ENCODE measurements at places on chromosomes 5 and 9.
A peak's percentile ranks its signal among the peaks of the same experiment; 100 is the strongest.

- no peak for DNase-seq
These were observed 34.2 kb downstream of the LYRM7 start for GRCh38 chr5:131204964-131205363.

GRCh38 chr5:17184588-17184987, 32.8 kb upstream of the BASP1 start:
- DNase-seq: no peak

GRCh38 chr9:132061526-132061925, 18.1 kb downstream of the MED27 start:
- DNase-seq: no peak

GRCh38 chr5:34584165-34584564, 72.0 kb upstream of the RAI14 start:
- DNase-seq: no peak

DNA sequence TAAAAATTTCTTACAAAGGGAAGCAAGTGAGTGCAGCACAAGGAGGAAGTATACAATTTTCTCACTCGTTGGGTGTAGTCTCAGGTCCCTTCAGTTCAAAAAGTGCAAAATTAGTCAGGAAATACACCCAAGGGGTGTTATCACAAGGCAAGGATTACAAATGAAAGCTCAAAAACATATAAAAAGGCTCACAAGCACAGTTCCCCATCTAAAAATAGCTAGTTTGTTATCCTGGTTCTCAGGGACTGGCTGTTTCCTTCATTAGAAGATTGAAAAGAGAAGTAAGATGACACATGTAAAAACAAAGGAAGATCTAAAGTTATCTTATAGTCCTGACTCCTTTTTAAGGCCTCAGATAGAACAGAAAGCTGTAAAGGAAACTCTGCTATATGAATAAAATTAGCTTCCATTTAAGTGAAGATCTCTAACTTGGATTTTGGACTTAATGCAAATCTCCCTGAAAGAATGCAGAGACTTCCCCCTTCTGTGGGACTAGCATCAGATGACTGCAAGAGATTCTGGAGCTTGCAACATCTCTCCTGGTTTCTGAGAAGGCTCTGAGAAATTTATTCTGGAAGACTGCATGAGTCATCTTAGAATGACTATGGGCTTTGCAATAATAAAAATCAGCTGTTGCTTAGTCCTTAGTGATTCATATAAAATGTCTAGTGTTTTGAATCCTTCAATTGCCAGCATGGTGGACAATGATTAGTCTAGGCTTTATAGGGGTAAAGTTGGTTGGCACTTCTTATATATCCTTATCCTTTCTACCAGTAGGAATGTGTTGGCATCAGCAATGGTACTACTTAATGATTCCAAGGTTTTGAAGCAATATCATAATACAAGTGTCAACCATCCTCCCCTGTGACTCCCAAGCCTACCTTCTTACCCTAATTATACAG, 25.4 kb downstream of the DAB2 start:
- DNase-seq: peak; percentile 54

GRCh38 chr5:95852567-95852966, 30.0 kb upstream of the GLRX start:
- DNase-seq: no peak

DNA sequence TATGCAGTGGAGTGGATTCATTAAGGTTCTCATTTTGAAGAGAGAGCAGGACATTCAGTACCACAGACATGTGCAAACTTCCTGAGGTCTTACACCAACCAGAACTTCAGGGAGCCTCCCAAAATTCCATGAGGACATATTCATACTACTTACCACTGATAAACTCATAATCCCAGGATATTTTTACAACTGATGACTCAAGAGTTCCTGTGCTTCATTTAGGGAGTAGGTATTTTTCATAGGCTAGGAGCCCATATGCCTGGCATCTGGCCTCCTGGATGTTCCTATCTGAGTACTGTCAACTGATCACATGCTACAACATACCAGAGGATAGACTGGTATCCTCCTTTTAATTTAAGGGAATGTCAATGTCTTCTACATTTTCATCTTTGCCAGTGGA, 578.0 kb downstream of the EFNA5 start:
- peak; percentile 0 for DNase-seq

GRCh38 chr5:177303925-177304391, 359 bp downstream of the PRELID1 start:
- no peak for DNase-seq

DNA sequence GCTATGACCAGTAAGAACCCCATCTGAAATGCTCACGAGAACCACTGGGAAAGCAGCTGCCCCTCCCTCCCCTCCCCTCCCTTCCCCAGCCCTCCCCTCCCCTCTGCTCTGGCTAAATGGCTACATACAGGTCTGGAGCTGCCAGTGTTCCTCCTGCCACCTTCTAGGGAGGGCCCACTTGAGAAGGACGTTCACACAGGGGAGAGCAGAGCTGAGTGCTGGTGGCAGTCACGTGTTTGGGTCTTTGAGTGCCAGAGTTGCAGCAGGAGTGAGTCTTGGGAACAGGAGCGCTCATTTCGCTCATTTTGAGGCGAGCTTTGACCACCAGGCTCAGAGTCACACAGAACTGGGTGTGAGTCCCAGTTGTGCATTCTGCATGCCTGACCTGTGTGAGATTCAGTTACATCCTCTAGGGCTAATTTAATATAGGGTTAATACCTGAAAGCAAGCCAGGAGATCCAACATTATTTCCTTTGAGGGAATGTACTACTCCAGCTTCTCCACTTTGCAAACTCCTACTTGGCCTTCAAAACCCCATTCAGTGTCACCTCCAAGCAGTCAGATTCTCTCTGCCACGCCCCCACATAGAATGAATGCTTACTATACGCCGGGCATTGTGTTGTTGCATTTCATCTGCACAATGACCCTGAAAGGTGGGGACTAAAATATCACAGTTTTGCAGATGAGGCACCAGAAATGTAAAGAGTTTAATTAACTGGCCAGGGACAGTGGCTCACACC, 25.1 kb downstream of the CPLX2 start:
- DNase-seq: no peak

All from H54 (cell line).